Stimulated activated CD4-positive, alpha-beta T cell treated with anti-CD3 and anti-CD28 coated beads, Interleukin-12 subunit alpha, Interleukin-12 subunit beta, amount 100 ng/mL, for 48 hours (primary cell): ENCODE measurements at places on chromosomes 7 and 10.

DNA sequence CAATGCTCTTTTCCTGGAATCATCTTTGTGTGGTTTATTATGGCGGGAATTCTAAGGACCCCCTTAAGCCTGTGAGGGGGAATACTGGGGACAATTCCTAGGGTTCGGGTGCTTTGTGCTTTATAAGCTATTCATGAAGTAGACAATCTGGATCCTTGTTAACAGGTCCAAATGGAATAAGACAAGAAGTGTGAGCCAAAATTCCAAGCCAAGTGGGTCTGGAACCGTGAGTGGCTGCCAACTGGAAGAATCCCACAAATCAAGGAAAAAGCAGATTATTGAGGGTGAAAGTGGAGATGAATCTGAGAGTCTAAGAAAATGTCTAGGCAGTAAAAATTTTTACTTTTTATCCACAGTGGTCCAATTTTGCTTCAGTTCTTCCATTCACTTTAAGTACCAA is 136.8 kb downstream of the MDFIC start:
- no peak for DNase-seq

DNA sequence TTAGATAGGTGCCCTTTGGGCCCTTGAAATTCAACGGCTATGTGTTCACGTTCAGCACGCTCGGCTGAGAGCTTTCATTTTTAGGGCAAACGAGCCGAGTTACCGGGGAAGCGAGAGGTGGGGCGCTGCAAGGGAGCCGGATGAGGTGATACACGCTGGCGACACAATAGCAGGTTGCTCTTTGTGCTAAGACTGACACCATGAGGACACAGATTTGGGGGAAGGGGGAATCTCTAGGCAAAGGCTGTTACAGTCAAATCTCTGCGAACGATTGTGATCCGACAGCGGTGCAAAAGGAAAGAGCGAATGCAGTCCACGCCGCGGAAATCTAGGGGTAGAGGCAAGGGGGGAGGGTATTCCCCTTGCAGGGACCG is 667 bp downstream of the KLLN start:
- peak; percentile 56 for DNase-seq

- DNase-seq: no peak
These were observed 21.3 kb upstream of the ARHGAP21 start for GRCh38 chr10:24744946-24745345.

DNA sequence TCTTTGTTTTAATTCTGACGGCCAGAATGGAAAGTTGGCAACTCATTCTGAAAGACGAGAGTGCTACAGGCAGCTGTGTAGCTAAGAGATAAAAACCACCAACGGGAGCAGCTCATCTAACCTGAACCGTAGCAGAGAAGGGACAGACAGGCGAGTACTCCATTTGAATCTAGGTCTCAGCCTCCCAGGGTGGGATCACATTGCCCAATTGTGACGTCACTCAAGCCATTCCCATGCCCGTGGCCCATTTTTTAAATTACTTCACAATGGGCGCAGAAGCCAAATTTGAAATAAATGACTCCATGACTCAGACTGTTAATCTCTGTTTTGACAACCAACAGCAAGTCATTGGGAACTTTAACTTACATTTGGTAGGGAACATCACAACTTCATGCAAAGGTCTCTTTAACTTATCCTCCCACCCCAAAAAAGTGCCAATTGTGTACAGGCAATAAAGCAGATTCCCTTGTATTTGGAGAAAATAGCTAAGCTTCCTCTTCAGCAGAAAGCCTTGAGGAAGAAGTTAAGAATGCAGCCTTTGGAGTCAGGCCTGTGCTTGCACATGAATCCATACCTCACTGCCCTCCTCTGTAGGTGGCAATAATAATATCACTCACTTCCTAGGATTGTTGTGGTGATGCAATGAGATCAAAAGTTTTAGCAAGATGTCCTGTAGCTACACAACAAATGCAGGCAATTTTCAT is 93.2 kb upstream of the KIF5B start:
- DNase-seq: no peak

- no peak for DNase-seq
These were observed 68.6 kb upstream of the EFCAB10 start for GRCh38 chr7:105649727-105650381.
